ENCODE measurements at places on chromosomes 6 and 20. TPM values are rescaled to one million over a fixed set of nuclear protein-coding genes. Genes with fewer than 3 reads are reported as not detected.

The EPHA7 gene
- 1.5 TPM for total RNA-seq

The MCCD1 gene
- not detected for total RNA-seq

The RIPPLY2 gene
- 16.7 TPM for total RNA-seq

The GSTA2 gene
- total RNA-seq, result not detected

DNA sequence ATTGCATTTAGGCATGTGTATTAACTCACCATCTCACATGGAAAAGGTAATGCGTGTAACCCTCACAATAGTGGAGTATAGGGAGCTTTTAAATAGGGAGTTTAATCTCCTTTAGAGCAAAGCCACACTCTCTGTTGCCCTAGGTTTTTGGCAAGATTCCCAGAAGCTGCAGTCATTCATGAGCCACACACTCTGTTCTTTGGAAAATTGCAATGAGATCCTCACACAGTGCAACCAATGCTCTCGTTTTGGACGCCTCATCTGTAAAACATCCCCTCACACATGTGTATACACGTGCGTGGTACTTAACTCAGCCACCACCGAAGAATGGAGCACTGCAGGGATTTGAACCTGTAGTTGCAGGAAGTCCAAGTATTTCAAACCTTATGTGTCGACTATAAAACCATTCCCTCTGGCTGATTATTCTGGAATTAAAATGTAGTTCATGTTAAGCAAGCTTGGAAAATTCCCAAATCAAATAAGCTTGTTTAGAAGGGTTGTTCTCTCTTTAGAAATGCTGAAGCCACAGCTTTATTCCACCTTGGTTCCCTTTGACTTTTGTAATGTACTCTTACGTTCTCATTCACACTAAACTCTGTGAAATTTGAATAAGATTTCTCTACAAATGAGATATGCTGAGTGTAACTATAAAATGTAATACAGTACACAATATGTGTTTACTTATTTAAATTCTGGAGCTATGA lies 489.8 kb upstream of the MANEA start:
- no peak overlapping the region for H3K4me3 ChIP-seq
- H3K36me3 ChIP-seq, result no peaks in the 10 kb centered on the region
- no peaks in the 10 kb centered on the region for H3K27me3 ChIP-seq
- no peak for DNase-seq
- H3K4me1 ChIP-seq, result no peaks in the 10 kb centered on the region

GRCh38 chr20:3672547-3673171 lies 9.2 kb downstream of the ADAM33 start:
- H3K27ac ChIP-seq, result no peak overlapping the region
- no peaks in the 10 kb centered on the region for H3K36me3 ChIP-seq
- no peak for DNase-seq
- H3K4me1 ChIP-seq, result no peaks in the 10 kb centered on the region
- peaks cover 20% of the 10 kb centered on the region for H3K27me3 ChIP-seq

DNA sequence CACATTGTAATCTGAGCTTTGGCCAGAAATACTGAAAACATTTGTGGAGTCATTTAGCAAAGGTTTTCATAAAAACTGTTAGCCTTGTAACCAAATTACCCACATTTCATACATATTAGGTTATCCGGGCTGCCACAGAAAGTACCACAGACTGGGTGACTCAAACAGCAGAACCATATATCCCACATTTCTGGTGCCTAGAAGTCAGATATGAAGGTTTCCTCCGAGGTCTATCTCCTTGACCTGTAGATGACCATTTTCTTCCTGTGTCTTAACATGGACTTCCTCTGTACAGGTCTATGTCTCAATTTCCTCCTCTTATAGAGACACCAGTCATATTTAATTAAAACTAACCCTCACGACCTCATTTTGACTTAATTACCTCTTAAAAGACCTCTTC lies 49.5 kb upstream of the SMIM28 start:
- peaks cover 8% of the 10 kb centered on the region for H3K36me3 ChIP-seq
- DNase-seq, result no peak
- H3K4me1 ChIP-seq, result no peaks in the 10 kb centered on the region
- no peak overlapping the region for H3K27ac ChIP-seq

DNA sequence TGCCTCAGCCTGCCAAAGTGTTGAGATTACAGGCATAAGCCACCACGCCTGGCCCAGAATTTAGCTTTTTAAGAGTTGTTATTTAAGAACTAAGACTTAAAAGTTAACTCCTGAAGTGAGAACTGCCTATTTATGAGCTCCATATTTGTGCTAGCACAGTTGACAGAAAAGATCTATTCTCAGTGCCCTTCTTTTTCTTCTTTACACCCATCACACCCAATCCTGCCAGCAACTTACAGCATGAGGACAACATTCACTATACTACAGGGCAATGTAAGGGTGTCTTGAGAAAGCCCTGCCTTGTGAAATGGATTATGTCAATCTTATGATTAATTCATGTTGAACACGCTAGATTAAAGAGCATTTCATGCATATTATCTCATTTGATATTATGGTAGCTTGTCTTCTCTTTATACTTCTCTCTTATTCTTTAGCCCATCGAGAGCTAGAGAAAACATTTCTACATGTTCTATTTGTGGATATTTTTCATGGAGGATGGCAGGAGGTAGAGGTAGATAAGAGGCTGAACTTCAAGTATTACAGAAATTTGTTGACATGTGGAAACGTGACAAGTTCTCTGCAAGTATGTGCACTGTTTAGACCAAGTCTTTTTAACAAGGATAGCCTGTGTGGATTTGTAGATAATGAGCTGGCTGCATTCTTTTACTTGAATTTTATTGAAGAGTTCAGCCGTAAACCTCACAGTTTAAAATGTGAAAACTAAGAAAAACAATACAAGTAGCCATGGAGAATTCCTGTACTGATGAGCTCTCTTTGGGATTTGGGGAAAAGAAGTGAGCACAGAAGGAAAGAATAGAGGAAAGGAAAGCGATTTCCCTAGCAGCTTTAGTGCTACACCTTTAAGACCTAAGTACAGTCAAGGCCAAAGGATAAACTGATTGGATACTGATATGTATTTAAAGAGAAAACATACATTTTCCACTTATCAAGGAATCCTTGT lies 212.2 kb downstream of the ARHGAP18 start:
- DNase-seq, result no peak
- H3K36me3 ChIP-seq, result peaks cover 40% of the 10 kb centered on the region
- H3K27me3 ChIP-seq, result no peaks in the 10 kb centered on the region
- H3K27ac ChIP-seq, result peak overlapping the region; percentile 53
- H3K4me3 ChIP-seq, result no peak overlapping the region
- H3K4me1 ChIP-seq, result peaks cover 24% of the 10 kb centered on the region

- no peaks in the 10 kb centered on the region for H3K36me3 ChIP-seq
- H3K27me3 ChIP-seq, result no peaks in the 10 kb centered on the region
- no peak overlapping the region for H3K27ac ChIP-seq
Observed at GRCh38 chr6:45461486-45461885, 83.8 kb upstream of the SUPT3H start.

- H3K27me3 ChIP-seq, result no peaks in the 10 kb centered on the region
- DNase-seq, result no peak
- no peak overlapping the region for H3K27ac ChIP-seq
Observed at GRCh38 chr6:128569732-128570679, 49.6 kb upstream of the PTPRK start.

- no peak overlapping the region for H3K4me3 ChIP-seq
- no peak for DNase-seq
- no peaks in the 10 kb centered on the region for H3K36me3 ChIP-seq
- no peaks in the 10 kb centered on the region for H3K27me3 ChIP-seq
- H3K27ac ChIP-seq, result no peak overlapping the region
- no peaks in the 10 kb centered on the region for H3K4me1 ChIP-seq
Observed at GRCh38 chr20:34155836-34156235, 43.8 kb upstream of the EIF2S2 start.

- H3K27ac ChIP-seq, result no peak overlapping the region
- H3K4me1 ChIP-seq, result no peaks in the 10 kb centered on the region
- DNase-seq, result no peak
- peaks cover 21% of the 10 kb centered on the region for H3K27me3 ChIP-seq
Observed at GRCh38 chr6:8108031-8108660, 5.8 kb upstream of the EEF1E1 start.

DNA sequence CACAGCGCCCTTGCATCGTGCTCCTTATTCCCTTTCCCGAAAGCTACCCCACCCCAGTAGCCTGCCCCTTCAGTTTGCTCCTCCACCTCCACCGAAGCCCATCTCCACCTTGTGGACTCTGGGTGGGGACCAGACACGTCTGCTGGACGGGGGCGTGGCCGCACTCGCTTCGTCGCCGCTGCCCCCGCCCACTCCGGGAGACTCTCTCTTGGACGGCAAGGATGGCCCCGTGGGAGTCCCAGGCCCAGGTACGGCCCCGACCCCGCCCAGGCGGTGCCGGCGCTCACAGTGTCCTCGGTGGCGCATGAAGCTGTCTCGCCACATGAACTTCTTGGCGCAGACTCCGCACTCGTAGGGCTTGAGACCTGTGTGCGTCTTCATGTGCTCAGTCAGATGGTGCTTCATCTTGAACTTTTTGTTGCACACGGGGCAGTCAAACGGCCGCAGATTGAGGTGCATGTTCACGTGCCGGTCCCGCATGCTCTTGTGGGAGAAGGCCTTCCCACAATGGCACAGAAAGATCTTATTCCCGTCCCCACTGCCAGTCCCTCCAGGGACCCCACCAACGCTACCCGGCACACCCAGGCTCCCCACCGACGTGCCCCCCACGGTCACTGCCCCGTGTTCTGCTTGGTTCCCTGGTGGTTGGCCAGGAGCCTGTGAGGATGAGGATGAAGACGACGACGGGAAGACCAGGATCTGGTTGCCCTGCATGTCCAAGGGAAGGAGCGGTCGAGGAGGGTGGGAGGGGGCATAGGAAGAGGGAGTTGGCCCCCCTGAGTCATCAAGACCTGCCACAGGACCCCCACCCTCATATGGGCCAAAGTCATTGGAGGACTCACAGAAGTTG lies 1.3 kb upstream of the TAPBP start:
- peak; percentile 44 for DNase-seq
- H3K4me1 ChIP-seq, result peaks cover 50% of the 10 kb centered on the region
- peak overlapping the region; percentile 95 for H3K27ac ChIP-seq
- H3K4me3 ChIP-seq, result peak overlapping the region; percentile 88
- H3K36me3 ChIP-seq, result peaks cover 16% of the 10 kb centered on the region

GRCh38 chr6:147900247-147900830 lies 391.8 kb downstream of the SAMD5 start:
- no peaks in the 10 kb centered on the region for H3K36me3 ChIP-seq
- H3K27me3 ChIP-seq, result no peaks in the 10 kb centered on the region
- H3K4me3 ChIP-seq, result no peak overlapping the region
- H3K27ac ChIP-seq, result no peak overlapping the region
